ENCODE measurements at places on chromosomes 1 and 21.

GRCh38 chr1:110511436-110511835 is 7.5 kb downstream of the KCNA10 start:
- DNase-seq, result no peak

GRCh38 chr1:41493117-41493536 is 8.6 kb upstream of the EDN2 start:
- DNase-seq, result no peak

DNA sequence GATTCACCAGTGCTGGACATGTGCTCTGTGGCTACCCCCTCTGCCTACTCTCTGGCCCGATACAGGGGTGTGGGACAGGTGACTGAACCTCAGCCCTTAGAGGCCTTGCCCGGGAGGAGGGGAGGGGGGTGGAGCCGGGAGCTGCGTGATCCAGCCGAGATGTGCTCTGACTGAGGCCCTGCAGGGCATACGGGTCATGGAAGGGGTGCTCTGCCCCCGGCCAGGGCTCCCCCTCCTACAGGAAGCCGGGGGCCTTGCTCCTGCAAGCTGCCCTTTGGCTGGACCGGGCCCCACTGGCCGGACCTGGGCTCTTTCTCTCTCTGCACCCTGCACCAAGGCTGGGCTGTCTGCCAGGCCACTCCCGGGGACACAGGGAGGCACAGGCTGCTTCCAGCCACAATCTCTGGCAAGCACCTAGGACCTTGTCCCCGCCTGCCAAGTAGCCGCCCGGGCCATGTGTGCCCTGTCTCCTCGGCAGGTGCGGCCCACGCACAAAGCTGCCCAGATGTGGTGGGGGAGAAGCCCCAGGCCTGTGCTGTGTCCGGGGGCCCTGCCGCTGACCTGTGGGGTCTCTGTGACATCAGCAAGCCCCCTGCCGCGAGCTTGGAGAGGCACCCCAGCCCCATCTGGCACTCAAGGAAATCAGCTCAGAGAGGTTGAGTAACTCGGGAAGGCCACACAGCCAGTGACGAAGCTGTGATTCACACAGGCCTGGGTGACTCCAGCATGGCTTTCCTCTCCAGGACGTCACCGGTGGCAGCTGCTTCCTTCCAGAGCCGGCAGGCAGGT is 1.5 kb downstream of the SCNN1D start:
- DNase-seq, result no peak

DNA sequence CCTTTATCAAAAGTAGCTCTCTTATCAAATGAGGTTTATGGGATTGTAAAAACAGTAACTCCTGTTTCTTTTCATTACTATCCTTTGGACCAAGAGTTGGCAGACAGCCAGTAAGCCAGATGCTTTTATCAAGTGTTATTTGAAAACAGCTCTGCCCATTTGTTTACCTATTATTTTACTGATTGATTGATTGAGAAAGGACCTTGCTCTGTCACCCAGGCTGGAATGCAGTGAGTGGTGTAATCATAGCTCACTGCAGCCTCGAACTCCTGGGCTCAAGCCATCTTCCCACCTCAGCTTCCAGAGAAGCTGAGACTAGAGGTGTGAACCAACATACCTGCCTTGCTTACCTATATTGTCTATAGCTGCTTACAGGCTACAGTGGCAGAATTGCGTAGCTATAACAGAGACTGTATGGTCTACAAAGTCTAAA is 3.6 kb downstream of the PRKAB2 start:
- DNase-seq, result no peak

- no peak for DNase-seq
Measured at GRCh38 chr1:49576327-49576901, 447.3 kb downstream of the AGBL4 start.

- DNase-seq, result no peak
Measured at GRCh38 chr21:14453339-14454015, 70.5 kb upstream of the HSPA13 start.

All from activated CD4-positive, alpha-beta T cell treated with anti-CD3 and anti-CD28 coated beads, Interleukin-2, amount 50 U/mL, for 4 hours (primary cell).